ENCODE measurements at places on chromosomes 12 and 14.

DNA sequence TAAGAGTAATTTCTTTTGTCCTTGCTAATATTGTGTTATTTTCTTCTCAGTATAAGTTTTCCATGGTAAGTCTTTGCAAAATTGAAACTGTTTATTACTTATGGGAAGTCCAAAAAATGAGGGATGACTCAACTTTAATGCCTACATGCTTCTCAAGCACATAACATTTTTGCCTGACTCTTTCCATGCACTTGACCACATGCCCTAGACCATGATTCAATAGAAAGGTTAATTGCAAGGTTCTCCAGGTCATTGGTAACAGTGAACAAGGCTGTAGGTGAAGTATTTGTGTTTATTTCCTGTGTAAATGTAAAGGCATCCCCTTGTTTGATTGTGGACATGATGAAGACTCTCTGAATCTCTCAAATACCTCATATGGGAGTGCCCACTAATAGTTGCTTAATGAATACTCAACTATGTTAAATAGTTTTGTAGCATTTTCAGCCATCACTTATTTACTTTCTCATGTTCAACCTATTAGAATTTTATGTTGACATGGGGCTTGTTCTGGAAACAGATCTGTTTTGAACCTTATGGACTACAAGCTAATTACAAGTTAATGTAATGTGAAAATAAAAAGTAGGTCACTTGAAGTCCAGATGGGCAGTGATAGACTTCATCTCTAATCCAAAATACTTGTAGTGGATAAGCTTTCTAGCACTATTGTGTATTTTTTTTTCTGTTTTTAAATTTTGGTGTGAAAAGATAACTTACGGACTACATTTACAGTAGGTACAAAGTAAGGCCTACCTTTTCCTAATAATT is 131.7 kb downstream of the TMTC2 start:
- no peaks in the 10 kb centered on the region for H3K36me3 ChIP-seq
- DNase-seq, result no peak
- H3K4me1 ChIP-seq, result no peaks in the 10 kb centered on the region
- H3K27ac ChIP-seq, result no peak overlapping the region
- H3K4me3 ChIP-seq, result no peak overlapping the region
- no peaks in the 10 kb centered on the region for H3K27me3 ChIP-seq

GRCh38 chr12:94038605-94039004 is 109.8 kb upstream of the PLXNC1 start:
- H3K27ac ChIP-seq, result no peak overlapping the region
- no peaks in the 10 kb centered on the region for H3K27me3 ChIP-seq
- DNase-seq, result no peak
- H3K4me3 ChIP-seq, result no peak overlapping the region
- peaks cover 4% of the 10 kb centered on the region for H3K4me1 ChIP-seq
- no peaks in the 10 kb centered on the region for H3K36me3 ChIP-seq

DNA sequence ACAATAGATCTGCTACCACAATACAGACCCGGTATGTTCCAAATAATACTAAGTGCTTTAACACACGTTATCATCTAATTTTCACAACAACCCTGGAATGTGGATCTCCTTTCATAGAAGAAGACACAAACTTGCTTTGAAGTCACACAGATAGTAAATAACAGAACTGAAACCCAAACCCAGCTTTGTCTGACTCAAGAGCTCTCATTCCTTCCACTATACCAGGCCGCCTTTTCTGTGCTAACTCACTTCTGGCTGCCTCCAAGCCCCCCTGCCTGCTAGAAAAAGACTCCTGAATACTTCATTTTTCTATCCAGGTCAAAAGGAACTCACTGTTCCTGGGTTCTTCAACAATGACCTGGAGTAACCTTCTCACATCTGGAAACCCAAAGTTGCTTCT is 37.8 kb downstream of the PRPF40B start:
- no peaks in the 10 kb centered on the region for H3K27me3 ChIP-seq
- H3K36me3 ChIP-seq, result peaks cover 15% of the 10 kb centered on the region
- no peak overlapping the region for H3K4me3 ChIP-seq

- H3K36me3 ChIP-seq, result no peaks in the 10 kb centered on the region
- no peaks in the 10 kb centered on the region for H3K27me3 ChIP-seq
- no peak for DNase-seq
These were observed at the start of gene MIA2 for GRCh38 chr14:39233680-39234326. TSS of gene MIA2 (plus strand) at chr14:39233915. CDS start at chr14:39234115, 200 bp downstream.

GRCh38 chr12:125029761-125030358 is 35.4 kb upstream of the AACS start:
- no peaks in the 10 kb centered on the region for H3K36me3 ChIP-seq
- H3K4me1 ChIP-seq, result no peaks in the 10 kb centered on the region
- H3K4me3 ChIP-seq, result no peak overlapping the region

GRCh38 chr14:75459099-75459741 is 31.4 kb downstream of the JDP2 start:
- no peak overlapping the region for H3K27ac ChIP-seq
- H3K4me3 ChIP-seq, result no peak overlapping the region
- H3K36me3 ChIP-seq, result no peaks in the 10 kb centered on the region
- no peaks in the 10 kb centered on the region for H3K27me3 ChIP-seq
- no peaks in the 10 kb centered on the region for H3K4me1 ChIP-seq

- H3K27me3 ChIP-seq, result no peaks in the 10 kb centered on the region
- DNase-seq, result no peak
- H3K4me3 ChIP-seq, result no peak overlapping the region
- H3K36me3 ChIP-seq, result no peaks in the 10 kb centered on the region
These were observed 231.9 kb upstream of the HMGA2 start for GRCh38 chr12:65592416-65592815.

DNA sequence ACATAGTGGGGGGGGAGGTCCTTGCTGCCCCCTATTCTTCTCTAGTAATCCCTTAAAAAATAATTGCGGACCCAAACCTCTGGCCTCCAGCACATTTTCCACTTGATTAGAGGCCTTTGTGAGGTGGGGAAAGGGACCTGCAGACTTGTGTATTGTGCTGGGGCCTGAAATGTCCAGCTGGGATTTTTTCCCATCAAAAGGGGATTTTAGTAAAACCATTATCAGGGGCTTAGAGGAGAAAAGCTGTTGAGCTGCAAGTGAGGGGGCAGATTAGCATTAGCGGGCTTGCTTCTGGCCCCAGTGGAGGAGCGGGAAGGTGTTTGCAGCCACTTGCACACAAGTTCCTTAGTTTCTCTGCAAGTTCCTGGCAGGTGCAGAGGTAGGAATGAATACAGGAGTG is 13.9 kb downstream of the FBXL14 start:
- no peak overlapping the region for H3K4me3 ChIP-seq
- H3K27ac ChIP-seq, result no peak overlapping the region
- no peaks in the 10 kb centered on the region for H3K27me3 ChIP-seq
- H3K4me1 ChIP-seq, result peaks cover 5% of the 10 kb centered on the region
- DNase-seq, result no peak
- H3K36me3 ChIP-seq, result no peaks in the 10 kb centered on the region

DNA sequence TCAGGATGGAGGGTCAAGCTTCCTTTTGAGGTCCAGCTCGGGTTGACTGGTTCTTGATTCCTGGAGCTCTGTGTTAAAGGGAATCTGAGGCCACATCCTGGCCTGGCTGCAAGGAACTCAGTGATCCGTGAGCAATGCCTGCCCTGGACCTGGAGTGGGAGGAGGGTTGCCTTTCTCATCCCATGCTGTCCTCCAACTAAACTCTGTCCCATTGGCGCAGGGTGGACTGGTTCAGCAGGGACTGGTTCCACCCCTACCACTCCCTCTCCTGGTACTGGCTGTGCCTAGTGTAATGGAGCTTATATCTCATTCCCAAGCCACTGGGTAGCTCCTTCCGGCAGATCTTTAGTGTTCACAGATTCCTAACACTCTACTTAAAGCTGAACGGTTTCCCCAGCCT is 3.9 kb upstream of the CMKLR1 start:
- no peaks in the 10 kb centered on the region for H3K27me3 ChIP-seq
- no peaks in the 10 kb centered on the region for H3K36me3 ChIP-seq
- no peak overlapping the region for H3K4me3 ChIP-seq
- no peak overlapping the region for H3K27ac ChIP-seq
- H3K4me1 ChIP-seq, result no peaks in the 10 kb centered on the region

DNA sequence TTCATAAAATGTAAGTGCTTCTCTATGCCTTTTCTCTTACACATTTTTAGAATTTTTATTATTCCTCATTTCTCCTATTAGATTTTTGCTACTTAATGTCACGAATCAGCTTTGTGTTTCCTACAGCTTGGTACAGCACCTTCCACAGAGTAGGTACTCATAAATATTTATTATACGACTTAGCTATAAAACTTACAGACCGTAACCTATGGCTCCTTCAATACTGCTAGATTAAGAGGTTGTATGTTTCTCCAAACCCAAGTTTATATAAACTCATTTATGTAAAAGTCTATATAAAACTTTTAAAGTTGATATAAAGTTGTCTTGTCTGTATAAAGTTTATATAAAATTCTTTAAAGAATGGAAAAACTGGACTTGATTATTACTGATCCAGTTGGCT is 11.5 kb downstream of the NFYB start:
- peaks cover 16% of the 10 kb centered on the region for H3K36me3 ChIP-seq
- no peak overlapping the region for H3K4me3 ChIP-seq
- no peaks in the 10 kb centered on the region for H3K4me1 ChIP-seq
- H3K27me3 ChIP-seq, result no peaks in the 10 kb centered on the region

DNA sequence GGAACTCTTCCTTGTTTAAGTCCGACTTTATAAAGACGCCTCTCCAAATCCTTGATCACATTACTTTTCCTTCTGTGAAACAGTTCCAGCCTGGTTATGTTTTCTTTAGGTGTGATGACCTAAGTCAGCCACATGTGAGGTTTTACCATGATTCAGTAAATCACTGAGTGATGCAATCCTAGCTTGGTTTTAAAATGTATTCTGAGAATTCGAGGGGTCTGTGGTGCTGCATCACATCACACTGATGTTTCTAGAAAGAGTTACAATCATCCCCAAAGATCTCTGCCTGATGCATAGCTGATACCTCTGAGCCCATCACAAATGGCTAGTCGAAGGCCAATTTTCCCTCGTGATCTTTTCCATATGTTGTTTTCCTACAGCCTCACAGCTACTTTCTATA is 152.7 kb downstream of the ANO2 start:
- DNase-seq, result no peak
- no peaks in the 10 kb centered on the region for H3K4me1 ChIP-seq
- H3K4me3 ChIP-seq, result no peak overlapping the region
- no peaks in the 10 kb centered on the region for H3K36me3 ChIP-seq
- H3K27ac ChIP-seq, result no peak overlapping the region

DNA sequence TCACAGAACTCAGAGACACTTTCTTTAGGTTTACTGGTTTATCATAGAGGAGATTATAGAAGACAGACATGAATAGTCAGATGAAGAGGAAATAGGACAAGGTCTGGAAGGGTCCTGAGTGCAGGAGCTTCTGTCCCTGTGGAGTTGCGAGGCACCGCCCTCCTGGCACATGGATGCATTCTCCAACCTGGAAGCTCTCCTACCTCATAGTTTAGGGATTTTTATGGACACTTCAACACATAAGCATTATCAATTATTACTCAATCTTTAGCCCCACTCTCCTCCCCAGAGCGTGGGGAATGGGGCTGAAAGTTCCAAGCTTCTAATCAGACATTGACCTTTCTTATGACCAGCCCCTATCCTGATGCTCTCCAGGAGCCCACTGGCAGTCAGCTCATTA is 12.6 kb upstream of the KRT7 start:
- no peak overlapping the region for H3K4me3 ChIP-seq
- H3K27me3 ChIP-seq, result peaks cover 13% of the 10 kb centered on the region
- no peaks in the 10 kb centered on the region for H3K36me3 ChIP-seq
- no peak for DNase-seq

Data from CD8-positive, alpha-beta memory T cell (primary cell).